ENCODE measurements at places on chromosomes 5 and 9.
A peak's percentile ranks its signal among the peaks of the same experiment; 100 is the strongest.

GRCh38 chr5:147417135-147417813 is 92.6 kb downstream of the DPYSL3 start:
- peak; percentile 95 for DNase-seq

DNA sequence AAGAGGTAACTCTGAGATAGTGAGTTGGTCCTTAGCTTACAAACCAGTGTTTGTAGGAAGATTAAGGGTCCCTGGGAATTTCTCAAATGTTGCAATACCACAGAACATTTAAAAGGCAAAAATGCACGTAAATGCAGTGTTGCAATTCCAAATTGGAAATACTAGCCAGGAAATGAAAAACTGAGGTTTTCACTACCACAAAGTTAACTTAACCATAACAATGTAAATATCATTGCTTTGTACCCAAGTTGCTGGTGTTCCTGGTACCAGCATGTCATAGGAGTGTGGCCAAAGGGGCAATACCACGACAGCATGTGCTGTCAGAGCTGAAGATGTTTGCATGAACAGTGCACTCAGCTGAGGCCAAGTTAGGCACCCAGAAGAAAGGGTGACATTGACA is 382.9 kb downstream of the GLIS3 start:
- no peak for DNase-seq

DNA sequence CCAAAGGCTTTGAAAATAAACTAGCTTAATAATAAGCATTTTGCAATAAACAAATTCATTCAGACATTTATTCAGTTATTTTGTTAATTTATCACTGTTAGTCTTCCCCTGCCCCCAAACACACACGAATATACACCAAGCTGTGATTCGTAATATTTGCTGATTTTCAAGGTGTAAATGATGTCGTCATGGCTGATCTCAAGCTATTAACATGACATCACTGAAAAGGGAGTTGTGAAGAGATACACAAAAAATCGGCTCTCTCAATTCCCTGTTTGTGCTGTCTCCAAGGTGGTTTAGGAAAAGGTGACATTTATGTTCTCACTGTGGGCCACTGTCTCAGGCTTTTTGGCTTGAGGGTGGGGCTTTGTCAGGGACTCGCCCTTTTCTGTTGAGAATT is 413.3 kb downstream of the CDH9 start:
- no peak for DNase-seq

- DNase-seq: no peak
These were observed 10.4 kb downstream of the TGFBI start for GRCh38 chr5:136039202-136039601.

- no peak for DNase-seq
These were observed 22.4 kb upstream of the DEPDC1B start for GRCh38 chr5:60722416-60722815.

- DNase-seq: peak; percentile 32
These were observed at the start of gene MAP1B for GRCh38 chr5:72107131-72107900. TSS of gene MAP1B (plus strand) at chr5:72107475. CDS start at chr5:72107532, 57 bp downstream.

- peak; percentile 32 for DNase-seq
These were observed 8.5 kb downstream of the NEK6 start for GRCh38 chr9:124266139-124266825.

DNA sequence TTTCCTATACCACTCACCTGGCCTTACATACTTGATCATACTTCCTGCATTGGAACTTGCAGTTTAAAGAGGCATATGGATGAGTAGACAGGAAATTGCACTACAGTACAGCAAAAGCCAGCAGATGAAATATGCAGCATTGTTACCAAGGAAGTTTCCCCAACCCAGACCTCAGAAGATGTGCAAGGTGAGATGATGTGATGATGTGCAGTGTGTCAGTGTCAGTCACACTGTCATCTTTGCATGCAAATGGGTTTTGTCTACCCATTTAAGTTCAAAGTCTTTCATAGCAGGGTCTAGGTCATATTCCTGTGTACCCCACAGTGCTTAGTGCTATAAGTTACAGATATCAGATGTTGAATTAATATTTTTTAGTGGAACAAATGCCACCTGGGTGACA is 89.3 kb upstream of the CER1 start:
- DNase-seq: peak; percentile 3

DNA sequence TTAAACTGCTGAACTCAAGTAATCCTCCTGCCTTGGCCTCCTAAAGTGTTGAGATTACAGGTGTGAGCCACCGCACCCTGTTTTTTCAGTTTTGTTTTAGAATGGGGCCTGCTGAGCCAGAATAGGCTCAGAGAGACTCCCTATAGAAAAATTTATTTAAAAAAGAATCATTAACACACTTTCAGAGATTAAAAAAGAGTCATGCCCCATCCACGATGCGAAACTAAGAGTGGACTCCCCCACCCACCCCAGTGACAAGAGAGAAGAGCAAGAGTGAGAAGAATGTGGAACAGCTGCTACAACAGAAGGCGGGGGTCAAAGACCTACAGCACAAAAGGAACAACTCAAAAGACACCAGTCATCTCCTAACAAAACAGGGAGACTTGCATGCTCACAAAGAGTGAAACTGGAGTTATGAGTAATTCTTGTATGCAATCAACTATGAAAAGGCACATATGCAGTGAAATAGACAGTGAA is 47.2 kb downstream of the GLDC start:
- DNase-seq: peak; percentile 56

DNA sequence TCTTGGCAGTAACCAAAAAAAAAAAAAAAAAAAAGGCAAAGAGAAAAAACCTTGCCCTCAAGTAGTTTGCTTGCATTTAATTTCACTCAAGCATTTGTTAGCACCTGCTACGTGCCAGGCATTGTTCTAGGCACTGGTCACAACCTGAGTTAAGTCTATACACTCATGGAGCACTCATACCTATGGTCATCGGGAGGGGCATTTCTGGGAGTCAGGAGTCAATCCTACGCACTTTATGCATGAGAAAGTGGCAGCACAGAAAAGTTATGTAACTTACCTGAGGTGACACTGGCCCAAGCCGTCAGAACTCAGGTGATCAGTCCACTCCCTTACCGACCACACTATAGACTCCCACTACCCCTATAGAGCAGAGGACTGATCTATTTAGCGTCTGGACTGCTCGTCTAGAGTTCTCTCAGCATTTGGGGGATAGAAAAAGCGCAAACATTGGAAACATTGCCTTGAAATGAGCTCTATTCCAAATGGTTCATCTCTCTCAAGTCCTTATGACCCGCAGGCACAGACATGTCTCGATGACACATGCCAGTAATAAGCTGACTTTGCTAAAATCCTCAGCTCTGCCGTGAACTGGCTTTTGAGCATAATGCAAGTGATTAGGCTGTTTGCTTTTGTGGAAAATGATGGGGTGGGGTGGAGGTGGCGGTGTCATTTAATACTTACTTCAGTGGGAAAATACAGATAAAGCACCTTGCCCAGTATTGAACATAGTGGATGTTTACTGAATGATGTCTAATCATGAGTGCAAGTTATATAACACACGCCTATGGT is 160.2 kb downstream of the ARHGEF28 start:
- peak; percentile 94 for DNase-seq

- peak; percentile 79 for DNase-seq
These were observed 672 bp downstream of the MSANTD3 start for GRCh38 chr9:100427366-100428263.

- DNase-seq: no peak
These were observed 73.3 kb downstream of the CMYA5 start for GRCh38 chr5:79762929-79763328.

GRCh38 chr5:131747180-131748105 is 49.4 kb downstream of the FNIP1 start:
- DNase-seq: peak; percentile 25

DNA sequence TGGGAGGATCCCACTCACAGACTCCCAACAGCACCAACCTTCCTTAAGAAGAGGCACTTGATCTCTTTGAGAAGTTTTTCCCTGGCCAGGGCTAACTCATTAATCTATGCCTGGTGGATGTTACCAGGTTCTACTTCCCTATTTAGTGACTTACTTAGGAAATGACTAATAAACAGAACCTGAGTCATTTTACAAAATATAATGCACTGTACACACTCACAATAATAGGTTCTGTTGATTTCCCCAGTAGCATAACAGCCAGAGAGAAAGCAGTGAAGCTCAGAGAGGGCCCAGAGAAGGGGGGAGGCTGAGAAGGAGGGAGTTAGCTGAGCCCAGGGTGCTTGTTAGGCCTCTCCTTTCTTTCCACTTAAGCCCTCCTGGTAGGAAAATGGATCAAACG is 27.1 kb downstream of the FRMD3 start:
- DNase-seq: peak; percentile 42

- peak; percentile 48 for DNase-seq
These were observed 236.6 kb downstream of the ARL15 start for GRCh38 chr5:54073735-54074134.

DNA sequence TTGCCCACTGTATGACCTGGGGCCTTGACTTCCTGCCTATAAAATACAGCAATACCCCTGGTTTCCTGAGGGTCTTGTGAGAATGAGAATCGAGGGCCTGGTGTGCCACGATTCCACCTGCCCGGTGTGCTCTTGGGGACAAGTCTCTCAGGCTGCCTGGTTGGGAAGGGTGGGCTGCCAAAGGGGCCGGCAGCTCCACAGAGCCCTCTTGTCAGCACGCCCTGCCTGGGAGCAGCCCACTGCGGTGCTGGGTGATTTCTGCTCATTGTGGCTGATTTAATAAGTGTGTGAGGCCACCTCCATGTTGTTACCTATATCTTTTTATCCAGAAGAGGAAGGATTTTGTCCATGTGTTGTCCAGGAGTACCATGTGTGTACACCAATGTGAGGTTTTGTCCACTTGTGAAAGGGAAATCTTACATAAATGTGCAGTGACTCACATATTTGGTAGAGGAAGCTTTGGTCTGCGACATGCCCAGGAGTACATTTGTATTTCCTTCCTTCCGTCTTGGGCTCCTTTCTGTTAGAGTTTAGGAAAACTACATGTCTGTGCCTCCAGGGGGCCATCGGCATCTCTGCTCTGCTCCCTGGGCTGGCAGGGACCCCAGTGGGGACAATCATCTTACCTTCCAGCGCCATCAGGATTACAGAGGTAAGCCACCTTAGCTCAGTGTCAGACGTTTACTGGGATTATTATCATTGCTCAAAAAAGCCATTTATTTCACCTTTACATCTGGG is 108.6 kb downstream of the PHF2 start:
- DNase-seq: peak; percentile 39

GRCh38 chr5:14174230-14174636 is 31.1 kb downstream of the TRIO start:
- DNase-seq: no peak

DNA sequence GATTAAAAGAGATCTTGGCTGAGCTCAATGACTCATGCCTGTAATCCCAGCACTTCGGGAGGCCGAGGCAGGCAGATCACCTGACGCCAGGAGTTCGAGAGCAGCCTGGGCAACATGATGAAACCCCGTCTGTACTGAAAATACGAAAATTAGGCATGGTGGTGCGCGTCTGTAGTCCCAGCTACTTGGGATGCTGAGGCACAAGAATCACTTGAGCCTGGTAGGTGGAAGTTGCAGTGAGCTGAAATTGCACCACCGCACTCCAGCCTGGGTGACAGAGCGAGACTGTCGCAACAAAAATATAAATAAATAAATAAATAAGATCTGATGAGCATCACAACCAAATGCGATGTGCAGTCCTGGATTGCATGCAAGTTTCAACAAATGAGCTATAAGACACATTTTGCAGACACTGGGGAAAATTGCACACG is 8.7 kb upstream of the ENG start:
- DNase-seq: no peak

DNA sequence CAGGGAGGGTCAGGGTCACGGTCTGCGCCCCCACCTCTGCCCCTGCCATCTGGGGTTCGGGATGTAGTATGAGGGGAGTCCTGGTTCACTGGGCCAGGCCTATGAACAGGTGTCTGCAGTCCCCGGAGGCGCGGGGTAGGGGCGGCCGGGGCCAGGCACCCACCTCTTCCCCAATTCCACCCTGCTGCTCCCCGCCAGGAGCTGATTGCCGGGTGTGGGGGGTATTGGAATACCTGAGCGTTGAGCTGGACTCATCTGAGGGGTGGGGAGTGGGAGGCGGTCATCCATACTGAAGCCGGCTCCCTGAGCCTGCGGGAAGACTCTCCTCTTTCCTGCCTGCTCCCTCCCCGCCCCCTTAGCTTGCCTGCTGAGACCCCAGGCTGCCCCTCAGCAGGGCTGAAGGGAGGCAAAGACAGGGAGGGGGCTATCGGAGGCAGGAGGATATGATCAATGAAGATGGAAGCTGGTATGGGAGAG is 679 bp downstream of the SLC6A7 start:
- no peak for DNase-seq

- DNase-seq: peak; percentile 78
These were observed 17.8 kb downstream of the LRRC8A start for GRCh38 chr9:128899566-128900322.

GRCh38 chr5:1552521-1553255 is 28.9 kb upstream of the LPCAT1 start:
- peak; percentile 19 for DNase-seq

GRCh38 chr9:744790-745484 is 96.6 kb upstream of the DMRT1 start:
- DNase-seq: no peak

GRCh38 chr9:98994172-98995058 is 50.7 kb downstream of the COL15A1 start:
- no peak for DNase-seq

DNA sequence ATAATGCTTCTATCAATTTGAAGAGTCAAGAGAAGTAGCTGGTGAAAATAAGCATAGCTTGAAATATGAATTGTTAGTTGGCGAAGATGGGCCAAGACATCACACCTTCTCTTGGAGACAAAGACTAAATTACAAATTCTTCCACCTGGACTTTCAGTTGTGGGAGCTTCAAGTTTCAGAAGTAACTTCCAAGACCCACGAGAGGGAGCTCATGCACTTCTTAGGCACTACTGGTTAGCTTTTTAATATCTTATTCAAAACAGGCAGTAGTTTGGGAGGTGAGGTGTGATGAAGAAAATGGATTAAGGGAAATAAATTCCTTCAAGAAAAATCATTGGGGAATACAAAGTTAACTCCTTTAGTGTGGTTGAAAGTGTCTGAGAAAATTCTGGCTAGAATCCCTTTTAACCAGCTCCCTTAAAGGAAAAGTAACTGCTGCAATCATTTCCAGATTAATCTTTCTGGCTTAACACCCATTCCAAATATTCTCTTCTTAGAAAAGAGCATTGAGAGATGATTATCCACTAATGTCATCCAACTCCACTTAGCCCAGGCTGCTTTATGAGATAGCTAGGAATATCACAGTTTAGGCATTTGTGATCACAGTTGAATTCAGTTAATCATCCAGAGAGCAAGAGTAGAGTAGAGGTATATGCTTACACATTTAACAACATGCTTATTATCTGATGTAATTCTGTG is 139.5 kb upstream of the DMRTA1 start:
- peak; percentile 82 for DNase-seq

- DNase-seq: no peak
These were observed 388.9 kb upstream of the PAPPA start for GRCh38 chr9:115764645-115765044.

GRCh38 chr9:4592886-4593285 is 69.2 kb upstream of the PLPP6 start:
- DNase-seq: no peak

- DNase-seq: no peak
These were observed 69.8 kb downstream of the ASTN2 start for GRCh38 chr9:117344892-117345660.

GRCh38 chr5:159061179-159061796 is 38.4 kb downstream of the EBF1 start:
- DNase-seq: peak; percentile 32

- DNase-seq: no peak
These were observed 72.4 kb downstream of the PARP8 start for GRCh38 chr5:50738864-50739263.

GRCh38 chr5:138762110-138762509 is 8.9 kb downstream of the CTNNA1 start:
- no peak for DNase-seq
